ENCODE measurements at places on chromosomes 4 and X.

GRCh38 chr4:3337811-3338210 is 45.0 kb downstream of the RGS12 start:
- DNase-seq = no peak

GRCh38 chr4:94428884-94429283 is 22.9 kb upstream of the PDLIM5 start:
- no peak for DNase-seq

GRCh38 chrX:42485601-42486000 is 292.4 kb downstream of the PPP1R2C start:
- DNase-seq = peak; percentile 22

GRCh38 chr4:1516261-1516660 is 110.0 kb upstream of the NKX1-1 start:
- no peak for DNase-seq

GRCh38 chr4:159171287-159171686 is 68.4 kb downstream of the RAPGEF2 start:
- DNase-seq = no peak

DNA sequence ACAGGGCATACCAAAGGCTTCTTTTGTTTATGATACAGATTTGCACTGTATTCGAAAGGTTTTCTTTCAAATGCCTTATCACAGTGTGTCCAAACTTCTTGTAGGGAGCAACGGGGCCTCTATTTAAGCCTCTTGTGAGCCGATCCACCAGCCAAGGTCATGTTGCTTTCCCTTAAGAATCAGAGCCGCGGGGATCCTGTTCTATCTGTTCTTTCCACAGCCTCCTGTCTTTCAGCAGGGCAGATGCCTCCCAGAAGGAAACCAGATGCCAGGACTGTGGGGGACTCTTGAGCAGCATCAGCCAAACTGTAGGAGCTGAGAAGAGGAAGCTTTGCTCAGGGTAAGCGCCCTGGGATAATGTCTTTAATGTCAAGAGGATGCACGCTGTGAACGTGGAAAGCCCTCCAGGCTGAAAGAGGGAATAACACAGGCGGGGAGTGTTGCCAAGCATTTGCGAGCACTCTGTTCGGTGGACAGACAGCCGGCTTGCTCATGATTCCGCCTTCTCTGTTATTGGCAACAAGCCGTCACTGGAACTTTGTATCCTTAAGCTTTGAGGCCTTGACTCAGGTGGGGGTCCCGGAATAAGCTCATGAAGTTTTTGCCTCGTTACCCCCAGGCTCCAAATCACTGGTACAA is 279.8 kb upstream of the FRG1 start:
- DNase-seq = no peak

- DNase-seq = no peak
These were observed 23.5 kb upstream of the SOWAHD start for GRCh38 chrX:119734897-119735339.

GRCh38 chr4:74206088-74206825 is 48.3 kb downstream of the MTHFD2L start:
- DNase-seq = peak; percentile 90

- DNase-seq = peak; percentile 47
These were observed 4.4 kb upstream of the FAT1 start for GRCh38 chr4:186727977-186728519.

GRCh38 chr4:114385195-114385985 is 213.2 kb upstream of the UGT8 start:
- DNase-seq = no peak

DNA sequence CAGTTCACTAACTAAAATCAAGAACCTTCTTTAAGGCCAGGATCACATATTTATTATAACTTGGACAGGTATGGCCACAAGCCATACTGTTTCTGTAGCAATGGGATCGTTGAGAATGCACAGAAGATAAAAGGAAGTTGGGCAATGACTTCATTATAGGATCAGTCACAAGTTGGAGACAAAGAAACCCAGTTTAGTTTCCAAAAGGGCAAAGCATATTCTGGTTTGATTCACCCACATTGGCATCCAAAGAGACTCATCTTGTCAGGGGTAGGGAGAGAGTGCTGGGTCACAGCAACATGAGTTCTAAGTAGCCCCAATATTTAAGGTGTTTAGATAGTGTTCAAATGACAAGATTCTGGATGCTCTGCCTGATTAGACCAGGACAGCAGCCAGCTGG is 317.1 kb upstream of the GALNT7 start:
- DNase-seq = no peak

DNA sequence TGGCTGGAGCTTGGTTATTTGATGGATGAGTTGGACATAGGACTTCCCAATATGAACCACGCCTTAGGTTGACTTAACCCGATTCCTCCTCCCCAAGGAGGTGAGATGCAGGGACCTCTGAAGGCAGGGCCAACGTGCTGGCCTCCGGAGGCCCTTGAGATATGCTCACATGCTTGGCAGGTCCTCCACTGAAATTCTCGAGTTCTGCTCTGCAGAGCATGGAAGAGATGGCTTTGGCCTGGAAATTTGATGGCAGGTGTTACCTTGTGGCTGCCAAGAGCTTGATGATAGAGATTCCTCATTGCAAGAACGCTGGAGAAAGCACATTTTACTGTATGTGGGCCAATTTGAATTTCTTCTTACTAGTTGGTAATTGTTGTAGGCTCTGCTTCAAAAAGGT is 117.4 kb upstream of the LIMCH1 start:
- DNase-seq = no peak

DNA sequence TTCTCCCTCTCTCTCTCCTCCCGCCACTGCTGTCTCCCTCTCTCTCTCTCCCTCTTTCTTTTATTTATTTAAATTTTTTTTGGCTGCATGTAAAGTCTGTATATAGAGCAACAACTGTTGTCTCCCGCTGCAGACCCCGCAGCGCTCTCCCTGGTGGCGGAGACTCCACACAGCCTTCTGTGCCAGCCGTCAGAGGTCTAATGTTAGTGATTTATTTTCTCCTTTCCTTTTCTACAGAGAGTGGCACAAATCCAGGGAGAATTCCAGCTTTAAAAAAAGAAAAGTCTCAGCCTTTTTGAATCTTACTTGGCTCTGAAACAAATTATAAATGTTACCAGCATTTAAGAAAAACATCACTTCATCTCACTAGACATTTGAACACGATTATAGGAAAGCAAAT is 106.2 kb downstream of the FAM9B start:
- DNase-seq = no peak

DNA sequence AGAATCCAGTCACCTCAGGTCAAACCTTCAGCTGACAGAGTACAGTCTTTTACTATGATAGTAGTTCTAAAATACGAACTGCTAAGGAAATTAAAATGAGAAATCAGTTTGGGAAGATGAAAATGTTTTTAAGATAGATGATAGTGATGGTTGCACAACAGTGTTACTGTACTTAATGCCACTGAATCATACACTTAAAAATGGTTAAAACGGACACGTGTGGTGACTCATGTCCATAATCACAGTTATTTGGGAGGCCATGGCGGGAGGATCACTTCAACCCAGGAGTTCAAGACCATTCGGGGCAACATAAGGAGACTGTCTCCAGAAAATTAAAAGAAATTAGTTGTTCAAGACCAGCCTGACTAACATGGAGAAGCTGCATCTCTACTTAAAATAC is 41.4 kb downstream of the ABHD18 start:
- peak; percentile 5 for DNase-seq

DNA sequence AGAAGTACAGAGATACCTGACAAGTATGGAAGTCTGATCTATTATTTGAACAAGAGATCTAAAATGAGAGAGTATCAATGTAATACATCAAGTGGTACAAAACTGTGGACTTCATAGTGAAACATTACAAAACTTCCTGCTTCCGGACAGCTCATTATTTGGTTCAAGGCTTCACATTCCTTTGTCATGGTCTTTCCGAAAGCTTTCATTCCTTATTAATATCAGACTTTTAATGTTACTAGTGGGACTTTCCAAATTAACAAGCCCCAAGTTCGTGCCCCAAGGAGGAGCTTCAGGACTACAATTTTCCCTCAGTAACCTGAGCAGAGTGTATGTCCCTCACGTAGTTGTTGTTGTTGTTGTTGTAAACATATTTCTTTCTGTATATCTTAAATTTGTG is 1.2 kb downstream of the CHIC2 start:
- peak; percentile 57 for DNase-seq

DNA sequence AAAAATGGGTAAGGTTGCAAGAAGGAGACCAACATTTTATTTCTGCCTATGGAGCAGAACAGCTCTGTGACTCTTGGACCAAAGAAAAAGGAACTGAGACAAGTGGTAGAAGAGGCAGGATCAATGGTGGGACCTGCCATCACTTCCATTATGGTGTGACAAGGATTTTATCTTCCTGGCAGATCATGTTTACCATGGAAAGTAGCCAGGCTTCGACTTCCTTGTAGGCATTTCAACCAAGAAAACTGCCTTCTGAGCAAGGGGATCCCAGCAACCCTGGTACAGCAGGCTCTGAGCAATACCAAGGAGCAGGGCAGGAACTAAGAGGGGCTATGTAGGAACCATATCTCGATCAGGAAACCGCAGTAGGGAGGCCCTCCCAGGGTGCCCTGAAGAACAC is 317.4 kb downstream of the IQCM start:
- DNase-seq = no peak

DNA sequence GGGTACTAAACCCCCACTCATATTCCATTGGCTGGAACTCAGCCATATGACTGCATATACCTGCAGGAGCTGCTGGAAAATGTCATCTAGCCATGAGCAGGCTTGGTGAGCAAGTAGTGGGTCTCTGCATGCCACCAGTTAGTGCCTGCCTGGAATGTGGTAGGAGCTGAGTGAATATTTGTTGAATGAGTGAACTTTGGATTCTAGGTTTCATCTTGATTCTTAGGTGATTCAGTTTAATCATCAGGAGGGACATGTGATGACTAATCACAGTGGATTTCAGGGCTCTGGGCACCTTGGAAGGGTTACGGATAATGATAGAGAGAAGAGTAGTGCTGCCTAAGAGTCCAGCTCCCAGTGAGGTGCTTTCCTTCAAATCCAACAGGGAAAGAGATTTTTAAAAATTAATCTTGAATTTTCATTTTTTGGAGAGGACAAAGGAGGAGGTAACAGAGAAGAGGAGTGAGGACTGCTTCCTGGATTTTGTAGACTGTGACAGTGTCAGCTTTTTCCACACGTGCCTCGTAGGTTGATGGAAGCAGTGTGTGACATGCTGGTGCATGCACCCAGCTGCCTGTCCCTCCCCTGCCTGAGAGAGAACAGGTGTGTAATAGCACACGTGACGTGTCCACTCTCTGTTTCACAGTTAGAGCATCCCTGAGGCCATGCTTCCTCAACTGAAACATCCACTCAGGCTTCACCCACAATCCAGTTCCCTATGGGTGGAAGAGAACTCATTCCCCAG is 30.4 kb downstream of the NHS start:
- DNase-seq = peak; percentile 23

DNA sequence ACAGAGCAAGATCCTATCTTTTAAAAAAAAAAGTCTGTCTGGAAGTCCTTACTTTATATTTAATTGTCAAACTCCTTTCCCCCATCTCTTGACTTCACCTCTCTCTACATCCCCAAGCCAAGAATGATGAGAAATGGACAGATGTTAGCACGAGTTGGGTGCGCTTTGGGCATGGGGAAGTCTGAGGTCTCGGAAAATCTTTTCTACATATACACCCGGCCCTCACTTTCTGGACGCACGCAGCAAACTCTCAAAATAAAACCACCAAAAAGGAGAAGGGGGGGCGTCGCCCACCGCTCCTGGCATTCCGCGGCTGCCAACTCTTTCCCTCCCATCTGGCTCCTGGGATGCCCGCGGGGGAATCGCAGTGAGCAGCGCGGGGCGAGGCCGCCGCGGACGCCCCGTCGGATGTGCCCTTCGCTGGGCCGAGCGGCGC is 756 bp downstream of the IGFBP7 start:
- peak; percentile 24 for DNase-seq

GRCh38 chr4:111628437-111628836 is 516.8 kb upstream of the FAM241A start:
- peak; percentile 88 for DNase-seq

DNA sequence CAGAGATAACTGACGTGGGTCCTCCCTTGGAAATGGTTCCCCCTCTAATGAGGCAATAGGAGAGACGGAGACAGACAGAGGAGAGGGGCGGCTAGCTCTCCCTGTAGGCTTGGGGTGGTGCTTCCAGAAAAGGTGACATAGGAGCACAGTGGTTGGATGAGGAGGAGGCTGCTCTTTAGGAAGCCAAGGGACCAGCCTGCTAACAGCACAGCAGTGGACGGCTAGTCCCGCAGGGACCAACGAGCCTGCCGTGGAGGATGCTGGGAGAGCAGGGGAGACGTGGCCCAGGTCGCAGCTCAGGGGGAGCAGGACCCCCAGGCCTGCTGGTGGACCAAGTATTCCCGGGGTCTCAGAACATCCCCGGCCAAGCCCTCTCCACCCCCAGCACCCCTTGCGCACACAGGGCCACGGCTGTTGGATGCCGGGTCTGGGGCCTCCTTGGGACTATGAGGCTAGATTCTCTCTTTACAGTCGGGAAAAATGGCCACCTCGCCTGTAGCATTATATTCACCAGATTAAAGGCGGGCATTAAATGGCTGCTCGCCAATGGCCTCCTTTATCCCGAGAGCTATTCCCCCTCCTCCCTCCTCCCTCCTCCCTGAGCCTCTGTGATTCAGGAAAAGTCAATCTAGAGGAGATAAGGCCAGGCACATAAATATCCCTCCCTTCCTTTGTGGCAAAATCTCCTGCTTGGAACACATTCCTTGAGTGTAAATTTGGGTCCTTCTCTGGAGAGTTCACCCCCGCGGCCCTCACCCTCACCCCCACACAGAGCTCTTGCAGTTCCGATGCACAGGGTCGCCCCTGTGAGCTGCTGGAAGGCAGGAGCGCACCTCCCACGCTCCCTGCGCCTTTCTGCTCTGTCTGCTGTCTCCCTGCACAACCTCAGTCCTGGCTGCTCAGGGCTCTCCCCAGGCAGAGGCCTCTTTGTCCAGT is 30.5 kb upstream of the NSG1 start:
- DNase-seq = no peak

DNA sequence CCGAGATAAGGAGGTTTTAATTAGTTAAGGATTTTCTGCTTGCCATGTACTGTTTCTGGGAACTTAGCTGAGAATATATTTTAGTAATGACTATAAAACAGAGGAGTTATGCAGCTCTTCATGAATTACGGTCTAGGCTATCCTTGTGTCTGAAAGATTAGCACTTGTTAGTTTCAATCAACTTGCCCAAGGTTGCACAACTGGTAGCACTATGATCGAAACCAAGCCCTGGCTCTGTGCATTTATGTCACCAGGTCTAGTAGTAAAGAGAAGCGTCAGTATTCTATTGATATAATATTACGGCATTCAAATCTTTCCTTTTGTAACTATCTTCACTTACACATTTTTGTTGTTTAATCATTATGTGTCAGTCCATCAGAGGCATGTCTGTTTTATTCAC is 176.0 kb downstream of the TLL1 start:
- DNase-seq = no peak

GRCh38 chrX:153441296-153441695 is 4.6 kb downstream of the TREX2 start:
- no peak for DNase-seq
